ENCODE measurements at places on chromosomes 7 and 10. TPM values are rescaled to one million over a fixed set of nuclear protein-coding genes. Genes with fewer than 3 reads are reported as not detected.

UTF1 gene
- not detected for total RNA-seq

PLA2G12B gene
- not detected for total RNA-seq

DNA sequence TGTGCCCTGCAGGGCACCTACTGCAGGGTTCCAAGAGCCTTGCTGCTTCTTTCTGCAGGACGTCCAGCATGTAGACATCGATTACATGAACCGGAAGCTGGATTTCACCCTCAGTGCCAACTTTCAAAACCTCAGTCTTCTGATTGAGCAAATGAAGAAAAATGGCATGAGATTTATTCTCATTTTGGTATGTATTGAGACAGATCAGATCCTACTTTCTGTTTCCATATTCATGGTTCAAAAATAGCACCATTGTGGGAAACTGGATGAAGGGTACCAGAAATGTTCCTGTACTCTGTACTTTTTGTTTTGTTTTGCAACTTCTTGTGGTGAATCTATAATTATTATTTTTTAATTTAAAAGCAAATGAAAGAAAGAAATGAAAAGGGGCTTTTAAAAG, 64.1 kb downstream of the MGAM2 start:
- DNase-seq, result no peak

DNA sequence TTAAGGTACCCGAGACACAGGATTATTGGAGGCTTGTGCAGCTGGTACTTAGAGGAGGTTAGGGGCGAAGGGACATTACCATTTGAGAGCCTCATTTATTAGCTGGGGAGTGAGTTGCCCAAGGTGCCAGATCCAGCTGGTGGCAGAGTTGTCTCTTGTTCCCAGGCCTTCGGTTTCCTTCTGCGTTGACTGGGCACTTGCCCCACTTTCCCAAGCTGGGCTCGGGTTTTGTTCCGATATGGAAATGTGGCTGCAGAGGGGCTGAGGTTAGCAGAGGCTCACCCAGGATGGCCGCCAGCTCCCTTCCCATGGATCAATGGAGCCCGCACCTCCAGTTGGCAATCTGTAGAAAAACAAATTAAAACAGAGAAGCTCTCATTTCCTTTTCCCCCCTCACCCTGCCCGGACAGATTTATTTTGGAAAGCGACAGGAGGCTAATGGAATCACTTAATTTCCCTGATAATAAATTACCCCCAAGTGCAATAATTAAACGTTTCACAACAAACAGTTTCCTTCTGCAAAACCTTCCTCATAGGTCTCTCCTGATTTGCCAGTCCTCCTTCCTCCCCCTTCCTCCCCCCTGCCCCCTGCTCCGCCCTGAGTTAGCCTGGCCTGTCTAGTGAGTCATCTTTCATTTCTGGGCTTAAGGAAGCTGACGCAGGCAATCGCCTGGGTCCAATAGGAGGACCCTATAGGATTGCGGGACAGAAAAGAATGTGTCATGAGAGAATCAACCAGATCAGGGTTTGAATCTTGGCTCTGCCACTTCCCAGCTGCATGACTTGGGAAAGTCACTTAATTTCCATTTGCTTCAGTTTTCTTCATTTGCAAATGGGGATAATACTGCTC, 51.7 kb downstream of the ADRA2A start:
- DNase-seq, result peak; percentile 56

GRCh38 chr10:57963546-57963945, 304.1 kb downstream of the IPMK start:
- DNase-seq, result no peak

DNA sequence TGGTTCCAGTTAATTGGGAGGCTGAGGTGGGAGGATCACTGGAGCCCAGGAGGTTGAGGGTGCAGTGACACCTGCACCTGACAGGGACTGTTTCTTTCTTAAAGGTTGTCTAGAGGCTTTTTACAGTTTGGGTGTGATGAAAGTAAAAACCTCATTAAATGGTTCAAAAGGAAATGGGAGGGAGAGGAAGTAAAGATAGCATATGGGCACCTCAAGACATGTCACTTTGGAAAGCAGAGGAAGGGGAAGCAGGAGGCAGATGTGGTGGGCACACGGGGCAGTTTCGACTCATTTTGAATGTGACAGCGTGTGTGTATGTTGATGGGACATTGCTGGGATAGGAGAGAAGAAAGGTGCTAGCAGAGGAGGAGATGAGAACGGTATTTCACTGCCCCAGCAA, 203.1 kb downstream of the MLLT10 start:
- no peak for DNase-seq

GBX1 gene
- not detected for total RNA-seq

SEMA3D gene
- total RNA-seq, result not detected

DNA sequence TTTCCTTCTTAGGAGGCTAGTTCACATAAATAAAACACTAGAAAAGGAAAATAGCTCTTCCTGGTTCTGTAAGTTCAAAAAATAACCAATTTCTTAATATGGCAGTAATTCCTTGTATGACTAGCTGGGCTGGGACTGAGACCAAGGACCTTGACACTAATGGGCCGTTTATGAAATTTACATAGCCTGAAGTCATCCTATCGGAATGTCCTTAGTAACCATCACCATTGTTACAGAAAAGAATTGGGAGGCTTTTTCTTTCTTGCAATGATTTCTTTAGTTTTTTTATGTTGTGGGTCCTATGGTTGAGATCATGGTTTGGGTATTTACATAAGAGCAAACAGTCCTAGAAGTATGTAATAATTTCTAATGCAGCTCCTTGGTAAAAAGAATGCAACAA, 87.1 kb upstream of the HDAC9 start:
- DNase-seq, result no peak

DNA sequence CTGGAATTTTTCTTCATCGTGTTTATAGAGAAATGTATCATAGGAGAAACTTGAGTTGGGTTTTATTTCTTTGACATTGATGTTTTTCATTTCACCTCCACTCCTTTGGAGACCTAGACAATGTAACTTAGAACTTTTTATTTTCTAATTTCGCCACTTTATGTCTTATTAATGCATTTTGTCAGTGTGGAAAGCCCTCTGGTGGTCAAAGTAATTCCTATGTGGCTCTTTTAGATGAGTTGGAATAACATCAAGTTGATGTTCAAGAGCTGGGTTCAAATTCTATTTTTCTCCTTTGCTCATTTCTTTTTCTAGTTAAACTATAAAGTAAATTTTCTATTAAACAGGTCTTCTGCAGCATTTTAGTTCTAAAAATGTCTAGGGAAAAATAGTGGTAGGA, 478.6 kb downstream of the LRMDA start:
- DNase-seq, result peak; percentile 8

MGAM2 gene
- not detected for total RNA-seq

DNA sequence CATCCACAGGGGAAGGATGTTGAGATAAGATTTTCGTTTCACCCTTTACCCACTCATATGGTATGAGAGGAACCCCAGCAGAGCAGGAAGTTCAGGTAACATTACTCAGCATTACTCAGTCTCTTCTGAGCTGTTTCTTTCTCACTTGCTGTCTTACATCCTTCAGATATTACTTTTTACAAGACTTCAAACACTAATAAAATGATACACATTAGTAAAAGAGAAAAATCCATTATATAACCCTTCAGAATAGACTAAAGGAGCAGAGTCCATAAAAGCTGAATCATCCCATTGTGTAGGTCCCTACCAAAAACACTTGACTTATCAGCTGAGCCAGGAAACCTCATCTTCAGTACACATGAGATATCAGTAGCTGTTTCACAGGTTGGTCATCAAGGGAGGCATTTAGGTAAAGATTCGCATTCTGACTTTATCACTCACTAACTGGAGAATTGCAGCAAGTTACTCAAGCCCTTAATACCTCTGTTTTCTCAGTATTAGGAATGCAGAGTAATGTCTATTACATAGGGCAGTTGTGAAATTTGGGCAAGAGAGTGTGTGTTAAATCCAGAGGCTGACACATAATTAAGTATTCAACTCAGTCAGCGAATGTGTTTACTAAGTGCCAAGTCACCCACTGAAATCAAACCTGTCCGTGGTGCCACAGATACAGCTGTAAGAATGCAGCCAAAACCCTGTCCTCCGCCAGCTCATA, 44.7 kb downstream of the KLF6 start:
- DNase-seq, result peak; percentile 83

- DNase-seq, result no peak
These were observed 56.2 kb downstream of the EEPD1 start for GRCh38 chr7:36208997-36209813.

GRCh38 chr7:91812388-91812787, 68.1 kb downstream of the MTERF1 start:
- DNase-seq, result no peak

Measured in Caki2 (cell line).